ENCODE measurements at places on chromosomes 2 and 18.

- DNase-seq = no peak
Observed at GRCh38 chr18:31931163-31931885, 11.6 kb downstream of the TRAPPC8 start.

- no peak for DNase-seq
Observed at GRCh38 chr2:28423856-28424605, 31.4 kb downstream of the FOSL2 start.

DNA sequence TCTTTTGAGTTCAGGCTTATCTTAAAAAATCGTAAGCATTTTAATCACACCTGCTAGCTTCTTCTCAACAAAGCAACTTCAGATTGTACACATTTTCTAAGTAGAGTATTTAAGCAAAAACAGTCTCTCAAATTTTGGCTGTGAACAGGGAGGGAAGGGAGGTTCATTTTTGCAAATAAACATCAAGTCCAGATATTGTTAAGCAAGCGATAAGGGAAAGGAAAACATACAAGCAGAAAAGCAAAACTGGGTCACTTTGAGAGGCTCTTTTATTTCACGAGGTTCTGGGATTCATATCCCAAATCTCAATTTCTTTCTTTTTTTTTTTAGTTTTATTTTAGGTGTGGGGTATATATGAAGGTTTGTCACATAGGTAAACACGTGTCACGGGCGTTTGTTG lies 79.9 kb downstream of the SLC25A12 start:
- DNase-seq = no peak

- DNase-seq = no peak
Observed at GRCh38 chr2:109270505-109271312, 141.7 kb downstream of the SH3RF3 start.

GRCh38 chr2:126933711-126934091 lies 35.0 kb downstream of the TEX51 start:
- DNase-seq = no peak

GRCh38 chr2:10915236-10915635 lies 3.5 kb downstream of the KCNF1 start:
- no peak for DNase-seq

- DNase-seq = no peak
Observed at GRCh38 chr2:69685321-69686048, 41.9 kb upstream of the AAK1 start.

DNA sequence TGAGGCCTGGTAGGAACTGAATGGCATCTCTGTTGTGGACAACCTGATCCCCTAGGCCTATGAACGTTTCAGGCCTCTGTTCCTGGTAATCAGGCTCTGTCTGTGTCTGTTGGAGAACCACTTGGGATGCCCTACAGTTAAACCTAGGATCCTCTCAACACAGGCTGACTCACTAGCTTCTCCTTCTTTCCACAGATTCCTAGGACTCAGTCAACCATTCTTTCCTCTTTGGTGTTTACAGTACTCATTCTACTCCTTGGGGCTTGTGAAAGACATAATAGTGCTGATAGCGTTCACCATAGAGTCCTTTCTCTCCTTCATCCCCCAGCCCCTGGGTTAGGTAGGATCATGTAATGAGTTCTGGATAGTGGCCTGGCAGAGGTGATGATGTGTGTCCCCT lies 544.3 kb downstream of the METTL4 start:
- no peak for DNase-seq

DNA sequence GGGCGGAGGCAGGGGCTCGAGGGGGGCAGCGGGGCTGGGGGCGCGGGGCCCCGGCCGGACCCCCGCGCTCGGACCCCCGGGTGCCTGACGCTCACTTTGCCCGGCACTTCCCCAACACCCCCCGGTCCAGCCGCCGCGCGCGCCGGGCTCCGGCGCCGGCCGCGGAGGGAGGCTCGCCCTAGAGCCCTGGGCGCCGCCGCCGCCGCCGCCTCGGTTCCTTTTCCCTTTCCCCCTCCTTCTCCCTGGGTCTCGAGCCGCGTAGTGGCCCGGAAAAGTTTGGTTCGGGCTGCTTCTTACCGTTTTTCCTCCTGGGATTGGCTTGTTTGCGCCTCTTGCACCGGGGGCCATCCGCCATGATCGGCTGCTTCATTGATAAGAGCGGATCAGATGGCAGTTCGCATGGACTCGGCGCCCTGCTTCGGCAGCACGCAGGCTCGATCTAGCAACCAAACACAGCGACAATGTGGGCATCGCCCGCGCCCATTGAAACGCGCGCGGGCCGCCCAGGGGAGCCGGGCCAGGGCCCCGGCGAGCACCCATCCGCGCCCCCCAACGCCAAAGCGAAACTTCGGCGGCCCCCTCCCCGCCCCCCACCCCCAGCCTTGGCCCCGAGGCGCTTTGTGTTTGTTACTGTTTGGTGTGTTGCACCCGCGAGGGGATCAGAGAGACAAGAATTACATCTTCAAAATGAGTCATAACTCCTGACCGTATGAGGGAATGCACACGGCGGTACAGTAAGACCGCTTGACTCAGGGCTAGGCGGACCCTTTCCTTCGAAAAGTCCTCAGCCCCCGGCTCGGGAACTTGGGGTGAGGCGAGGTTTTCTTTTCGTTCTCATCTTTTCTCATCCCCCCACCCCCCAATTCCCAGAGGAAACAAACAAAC lies 2.7 kb downstream of the ZEB2 start:
- DNase-seq = no peak

GRCh38 chr2:152155209-152155608 lies 20.4 kb downstream of the STAM2 start:
- DNase-seq = no peak

GRCh38 chr18:32937066-32937465 lies 164.2 kb upstream of the KLHL14 start:
- no peak for DNase-seq

- DNase-seq = no peak
Observed at GRCh38 chr2:18588049-18588448, 1.3 kb downstream of the NT5C1B start.

DNA sequence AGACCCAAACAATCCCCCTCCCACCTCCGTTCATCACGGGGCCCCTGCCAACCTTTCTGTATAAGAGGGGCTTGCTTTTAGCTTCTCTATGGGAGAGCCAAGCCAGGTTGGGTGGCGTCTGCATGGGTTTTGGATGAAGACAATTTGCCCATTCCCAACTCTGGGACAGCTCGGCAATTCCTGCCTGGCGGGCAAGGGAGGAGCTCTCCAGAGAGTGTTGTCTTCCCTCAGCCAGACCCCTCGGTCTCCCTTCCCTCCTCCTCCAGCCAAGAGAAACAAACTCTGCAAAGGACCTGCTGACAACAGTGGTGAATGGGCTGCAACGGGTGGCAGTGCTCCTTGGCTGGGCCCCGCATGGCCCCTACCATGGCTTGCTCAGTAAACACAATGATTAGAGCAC lies 267.2 kb upstream of the HDAC4 start:
- DNase-seq = no peak

DNA sequence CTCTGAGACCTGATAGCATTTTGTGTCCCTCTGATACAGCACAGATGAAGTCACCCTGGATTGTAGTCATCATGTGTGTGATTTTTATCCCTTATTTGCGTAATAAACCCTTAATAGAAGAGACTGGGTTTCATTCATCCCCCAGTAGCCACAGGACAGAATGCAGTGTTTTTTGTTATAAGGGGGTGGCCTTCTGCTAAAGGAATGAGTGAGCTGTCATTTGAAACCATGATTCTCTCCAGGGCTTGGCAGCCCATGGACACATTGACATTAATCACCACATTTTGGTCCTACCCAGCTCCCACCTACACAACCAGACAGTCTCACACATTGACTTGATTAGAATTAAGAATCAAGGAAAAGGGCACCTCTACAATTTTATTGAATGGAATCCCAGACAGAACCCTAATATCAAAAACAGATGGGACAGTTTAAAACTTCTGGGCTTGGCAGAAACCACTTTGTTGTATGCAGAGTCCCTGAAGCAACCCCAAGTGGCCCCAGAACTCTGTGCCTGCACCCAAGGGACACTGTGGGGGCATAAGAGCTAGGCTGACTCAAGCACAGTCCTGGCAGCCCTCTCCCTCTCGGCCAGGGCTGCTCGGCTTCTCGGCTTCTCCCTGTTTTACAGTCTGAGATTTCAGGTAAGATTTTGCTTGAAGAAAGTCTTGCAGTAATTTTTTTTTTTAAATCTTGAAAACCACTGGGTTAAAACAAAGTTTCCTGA lies 254.0 kb upstream of the SLC14A2 start:
- DNase-seq = no peak

GRCh38 chr18:63152791-63153190 lies 166.8 kb downstream of the BCL2 start:
- DNase-seq = no peak

DNA sequence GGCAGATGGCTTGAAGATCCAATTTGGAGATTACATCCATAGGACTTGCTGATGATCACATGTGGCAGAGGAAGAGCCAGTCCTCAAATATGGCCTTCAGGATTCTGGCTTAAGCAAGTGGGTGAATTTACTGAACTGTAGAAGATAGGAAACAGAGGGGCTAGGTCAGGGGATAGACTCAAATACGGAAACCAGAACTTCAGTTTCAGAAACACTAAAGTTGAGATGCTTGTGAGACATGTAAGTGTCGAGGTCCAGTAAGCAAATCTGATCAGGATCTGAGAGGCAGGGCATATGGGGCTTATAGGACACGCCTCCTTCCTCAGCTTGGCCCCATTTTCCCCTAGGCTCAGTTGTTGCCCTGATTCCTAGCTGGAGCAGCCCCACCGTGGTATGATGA lies 107.7 kb downstream of the LBH start:
- no peak for DNase-seq

GRCh38 chr2:71143782-71144181 lies 13.3 kb downstream of the MPHOSPH10 start:
- no peak for DNase-seq

- DNase-seq = no peak
Observed at GRCh38 chr18:55328301-55328700, 259.7 kb downstream of the TCF4 start.

- DNase-seq = no peak
Observed at GRCh38 chr18:75276818-75277609, 66.4 kb downstream of the TSHZ1 start.

DNA sequence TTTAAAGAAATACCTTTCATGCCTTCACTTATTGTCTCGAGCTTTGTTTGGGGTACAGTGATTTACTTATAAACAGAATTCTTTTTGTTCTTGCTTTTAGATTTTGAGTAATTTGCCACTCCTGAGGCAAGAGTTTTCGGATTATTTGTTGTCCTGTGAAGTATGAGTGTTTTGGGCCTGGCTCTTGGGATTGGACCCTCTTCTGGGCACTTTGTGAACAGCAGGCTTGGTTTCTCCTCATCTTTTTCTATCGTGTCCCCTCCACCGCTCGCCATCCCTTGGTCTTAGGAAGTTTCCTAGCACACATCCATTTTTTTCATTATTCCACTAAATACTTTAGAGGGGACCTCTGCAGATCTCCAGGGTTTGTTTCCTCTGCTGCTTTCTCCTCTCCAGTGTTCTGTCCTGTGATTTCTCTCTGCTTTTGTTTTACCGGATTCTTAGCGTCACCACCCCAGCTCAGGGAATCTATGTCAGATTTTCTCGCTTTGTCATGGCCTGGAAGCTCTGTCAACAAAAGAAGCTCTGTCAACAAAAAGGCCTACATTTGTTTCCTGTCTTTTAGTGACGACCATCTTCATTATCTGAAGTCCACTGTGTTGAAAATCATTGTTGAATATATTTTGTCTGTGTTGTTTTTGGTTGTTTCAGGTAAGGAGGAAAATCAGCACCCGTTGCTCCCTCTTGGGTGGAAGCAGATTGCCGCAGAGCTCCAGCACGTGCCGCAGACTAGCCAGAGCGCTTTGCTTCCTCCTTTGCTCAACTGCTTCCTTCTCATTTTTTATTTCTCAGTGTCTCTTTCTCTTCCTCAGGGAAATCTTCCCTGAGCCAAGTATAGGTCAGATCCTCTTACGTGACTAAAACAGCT lies 27.8 kb downstream of the ANKRD62 start:
- DNase-seq = no peak

DNA sequence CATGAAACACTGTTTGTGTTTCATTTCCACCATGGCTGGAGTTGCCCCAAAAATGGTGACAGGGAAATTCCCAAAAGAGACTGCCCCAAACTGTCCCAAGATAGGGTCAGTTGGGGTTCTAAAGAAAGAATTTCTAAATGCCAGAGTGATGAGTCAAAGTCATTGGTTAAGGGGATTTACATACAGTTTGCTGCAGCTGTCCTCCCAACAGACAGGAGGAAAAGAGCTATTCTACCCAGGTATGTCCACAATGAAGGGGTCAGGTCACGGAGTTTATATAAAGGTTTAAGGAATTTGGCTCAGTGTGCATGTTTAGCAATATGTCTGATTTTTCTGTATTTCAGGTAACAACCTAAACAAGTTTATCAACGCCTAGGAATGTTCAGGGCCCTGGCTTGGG lies 344.1 kb downstream of the TDRD15 start:
- no peak for DNase-seq

- no peak for DNase-seq
Observed at GRCh38 chr2:140734992-140735391, 1395.8 kb downstream of the LRP1B start.

DNA sequence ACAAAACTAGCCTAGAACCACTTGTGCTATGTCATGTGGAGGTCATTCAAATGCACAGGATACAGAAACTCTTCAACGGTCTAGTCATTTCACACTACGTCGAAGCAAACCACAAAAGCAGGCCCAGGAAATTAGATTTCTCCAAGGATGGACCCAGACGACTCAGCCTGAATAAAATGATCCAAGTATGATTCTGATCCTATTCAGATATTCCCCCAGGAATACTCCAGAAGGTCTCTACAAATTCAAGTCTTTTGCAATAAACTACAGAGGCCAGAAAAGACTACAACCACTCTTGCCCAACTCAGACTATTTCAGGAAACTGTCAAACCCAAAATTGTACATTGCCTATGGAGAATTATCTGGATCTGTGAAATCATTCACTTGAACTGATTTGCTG lies 422.5 kb downstream of the METTL4 start:
- DNase-seq = no peak

Measured in stimulated activated CD8-positive, alpha-beta memory T cell treated with anti-CD3 and anti-CD28 coated beads, Interleukin-4, amount 100 ng/mL, for 4 hours (primary cell).